ENCODE measurements at places on chromosomes 4 and X.

DNA sequence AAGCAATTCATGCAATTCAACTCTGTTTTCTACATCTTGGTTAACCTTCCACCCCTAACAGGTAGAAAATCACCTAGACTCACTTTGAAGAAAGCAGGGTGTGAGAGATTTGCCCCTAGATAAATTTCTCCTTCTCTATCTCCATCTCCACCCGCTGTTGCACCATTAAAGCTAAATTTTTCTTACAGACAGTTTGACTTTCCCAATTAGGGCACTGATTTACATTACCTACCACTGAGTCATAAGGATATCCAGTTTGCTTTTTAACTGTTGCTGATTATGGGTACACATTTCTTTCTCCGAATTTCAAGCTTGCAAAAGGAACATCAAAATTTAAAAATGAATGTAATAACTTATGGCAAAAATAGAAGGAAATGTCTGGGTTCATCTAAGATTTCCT is 13.0 kb downstream of the SLC7A11 start:
- no peak for DNase-seq

- no peak for DNase-seq
These were observed 96.3 kb downstream of the IQCM start for GRCh38 chr4:149719357-149719756.

GRCh38 chr4:68606240-68606639 is 30.1 kb upstream of the UGT2B17 start:
- no peak for DNase-seq

DNA sequence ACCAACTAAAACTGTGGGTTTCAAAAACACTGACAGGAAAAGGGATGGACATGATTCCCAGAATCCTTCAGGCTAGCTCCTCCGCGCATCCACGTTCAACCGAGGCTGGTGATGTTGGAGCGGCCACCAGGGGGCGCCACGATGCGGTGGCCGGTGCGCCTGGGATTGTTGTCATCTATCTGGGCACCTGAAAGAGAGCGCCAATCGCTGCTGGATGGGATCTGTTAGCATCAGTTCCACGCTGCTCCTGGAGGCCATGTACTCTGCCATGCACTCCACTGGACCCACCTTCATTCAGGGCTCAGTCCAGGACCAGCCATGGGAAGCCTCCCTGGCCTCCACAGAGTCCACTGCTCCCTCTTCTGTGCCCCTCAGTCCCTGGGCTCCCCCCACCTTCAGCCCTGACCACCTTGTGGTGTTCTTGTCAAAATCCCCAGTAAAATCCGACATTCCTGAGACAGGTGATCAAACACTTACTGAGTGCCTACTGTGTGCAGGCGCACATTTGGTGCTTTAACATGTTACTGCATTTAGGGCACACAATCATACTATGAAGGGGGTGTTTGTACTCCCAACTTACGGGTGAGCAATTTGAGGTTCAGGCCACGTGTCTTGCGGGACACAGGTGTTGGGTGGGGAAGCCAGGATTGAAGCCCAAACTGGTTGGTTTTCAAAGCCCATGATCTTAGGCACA is 71.1 kb downstream of the CRMP1 start:
- DNase-seq: peak; percentile 59

DNA sequence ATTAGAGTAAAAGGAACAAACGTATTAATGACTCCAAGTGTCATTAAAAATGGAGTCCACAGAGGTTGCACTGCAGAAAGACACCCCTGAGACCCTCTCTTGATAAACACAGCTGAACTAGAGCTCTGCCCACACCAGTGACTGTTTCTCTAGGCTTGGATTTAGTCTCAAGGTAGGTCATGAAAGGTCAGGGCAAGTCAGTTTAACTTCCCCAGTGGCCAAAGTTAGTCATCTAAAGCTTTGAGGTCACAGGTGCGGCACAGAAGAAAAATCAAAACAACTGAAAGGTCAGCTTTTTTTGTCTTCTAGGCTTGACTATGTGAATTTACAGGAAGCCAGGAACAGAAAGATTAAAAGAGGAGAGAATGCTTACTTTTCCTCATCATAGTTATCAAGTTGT is 749.6 kb downstream of the RAB28 start:
- DNase-seq: no peak

- DNase-seq: no peak
These were observed 31.2 kb downstream of the CHM start for GRCh38 chrX:86016139-86016538.

DNA sequence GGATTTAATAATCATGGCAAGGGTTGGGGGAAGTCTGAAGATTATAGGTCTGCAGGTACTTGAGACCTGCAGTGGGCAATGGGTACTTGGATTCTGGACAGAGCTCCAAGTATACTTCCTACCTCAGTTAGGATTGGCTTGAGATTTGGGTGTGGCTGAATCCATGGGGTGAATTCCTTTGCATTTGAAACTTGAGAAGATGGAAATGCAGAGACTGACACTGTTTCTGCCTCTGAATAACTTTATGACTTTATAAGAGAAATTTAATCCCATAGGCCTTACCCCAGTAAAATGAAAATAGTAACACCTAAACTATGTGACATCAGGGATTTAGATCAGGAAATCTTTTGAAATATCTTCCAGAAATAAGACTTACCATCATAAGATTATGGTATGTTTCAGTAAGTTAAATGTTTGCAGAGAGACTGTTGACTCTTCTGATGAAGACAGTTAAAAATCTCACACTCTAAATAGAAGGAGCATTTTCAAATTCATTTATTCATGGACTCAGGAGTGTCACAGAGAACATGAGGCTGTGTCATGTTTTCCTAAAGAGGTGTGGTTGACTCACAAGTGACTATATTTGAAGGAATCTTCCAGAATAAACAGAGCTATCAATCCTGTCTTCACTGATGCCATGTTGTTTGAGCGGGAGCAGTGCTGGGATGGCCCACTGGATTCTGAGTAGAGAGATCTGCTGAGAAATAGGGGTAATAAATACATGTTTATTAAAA is 513.5 kb upstream of the NR3C2 start:
- no peak for DNase-seq

DNA sequence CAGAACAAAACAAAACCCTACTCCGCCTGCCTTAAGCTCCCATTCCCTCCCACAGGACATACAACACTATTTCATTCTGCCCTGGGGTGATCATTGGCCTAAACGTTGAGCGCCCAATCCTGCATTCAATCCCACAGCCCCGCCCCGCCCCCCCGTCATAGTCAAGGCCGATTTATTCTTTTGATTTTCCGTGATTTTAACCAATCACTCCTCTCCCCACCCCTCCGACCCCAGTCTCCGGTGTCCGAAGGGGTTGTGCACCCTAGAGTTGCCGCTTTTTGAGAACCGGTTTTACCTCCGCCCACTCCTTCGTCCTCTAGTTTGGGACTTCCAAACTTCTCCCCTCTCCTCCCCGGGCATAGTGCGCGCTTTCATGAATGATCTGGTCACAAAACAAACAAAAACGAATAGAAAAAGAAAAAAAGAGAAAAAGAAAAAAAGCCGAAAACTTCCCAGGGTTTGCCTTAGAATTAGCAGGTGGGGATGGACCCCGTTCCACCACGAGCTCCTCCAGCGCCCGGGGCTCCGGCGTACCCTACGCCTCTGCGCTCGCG is 446 bp upstream of the UBE2A start:
- peak; percentile 3 for DNase-seq

- no peak for DNase-seq
These were observed 394.3 kb upstream of the SLIT2 start for GRCh38 chr4:19857380-19857779.

DNA sequence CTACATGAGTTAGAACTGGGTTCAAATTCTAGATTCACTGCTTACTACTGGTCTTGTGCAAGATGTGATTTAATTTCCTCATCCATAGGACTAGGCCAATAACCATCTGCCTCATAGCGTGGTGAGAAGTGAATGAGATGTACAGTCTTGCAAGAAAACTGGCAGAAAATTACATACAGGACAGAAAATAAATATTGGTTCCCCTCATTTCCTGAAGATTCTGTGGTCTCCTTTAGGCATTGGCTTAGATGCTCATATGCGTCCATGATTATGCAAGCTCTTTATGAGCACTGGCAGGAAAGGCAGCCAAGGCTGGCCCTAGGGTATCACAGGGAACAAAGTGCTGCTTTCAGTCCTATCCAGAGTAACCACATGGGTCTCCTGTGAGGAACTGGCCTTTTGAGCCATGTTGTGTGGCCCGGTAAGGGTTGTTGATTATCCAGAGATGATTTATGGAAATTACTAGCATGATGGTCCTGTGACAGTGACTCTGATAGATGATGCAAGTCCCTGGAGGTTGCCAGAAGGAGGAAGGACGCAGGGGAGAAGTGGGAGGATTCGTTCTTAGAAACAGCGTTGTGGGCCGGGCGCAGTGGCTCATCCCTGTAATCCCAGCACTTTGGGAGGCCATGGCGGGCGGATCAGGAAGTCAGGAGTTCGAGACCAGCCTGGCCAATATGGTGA is 9.9 kb upstream of the MOB1B start:
- no peak for DNase-seq

DNA sequence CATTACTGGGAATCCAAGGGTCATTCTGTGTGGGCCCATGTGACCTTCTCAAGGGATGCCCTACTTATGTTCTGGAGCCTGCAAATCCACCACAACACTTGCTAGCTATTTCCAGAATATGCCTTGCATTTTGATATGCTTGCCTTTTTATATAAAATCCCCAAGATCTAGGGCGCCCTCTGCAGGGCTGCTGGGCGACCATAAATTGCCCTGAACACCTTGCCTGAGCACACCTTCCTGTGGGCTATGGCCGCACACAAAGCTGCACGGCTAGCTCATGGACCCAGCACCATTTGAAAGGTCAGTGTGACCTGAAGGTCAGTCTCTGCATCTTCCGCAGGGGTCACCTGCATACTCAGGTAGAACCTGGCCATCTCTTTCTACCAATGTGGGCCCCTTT is 311.7 kb downstream of the NLGN4X start:
- no peak for DNase-seq

DNA sequence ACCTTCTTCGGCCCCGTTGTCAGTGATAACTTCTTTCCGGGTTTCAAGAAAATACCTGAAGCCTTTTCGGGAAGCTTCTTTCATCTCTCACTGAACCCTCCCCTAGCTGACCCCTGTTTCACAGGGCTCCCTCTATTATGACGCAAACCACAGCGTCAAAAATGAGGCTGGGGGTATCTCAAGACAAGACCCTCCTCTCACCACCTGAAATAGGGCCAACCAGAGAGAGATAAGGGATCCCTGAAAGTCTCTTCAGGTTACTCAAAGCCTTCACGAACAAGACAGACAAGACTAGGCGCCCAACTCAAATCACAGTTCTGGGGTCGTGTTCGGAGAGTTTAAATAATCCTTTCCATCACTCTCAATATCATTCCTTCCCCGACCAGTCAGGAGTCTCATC is 1.2 kb downstream of the PHF8 start:
- DNase-seq: no peak

DNA sequence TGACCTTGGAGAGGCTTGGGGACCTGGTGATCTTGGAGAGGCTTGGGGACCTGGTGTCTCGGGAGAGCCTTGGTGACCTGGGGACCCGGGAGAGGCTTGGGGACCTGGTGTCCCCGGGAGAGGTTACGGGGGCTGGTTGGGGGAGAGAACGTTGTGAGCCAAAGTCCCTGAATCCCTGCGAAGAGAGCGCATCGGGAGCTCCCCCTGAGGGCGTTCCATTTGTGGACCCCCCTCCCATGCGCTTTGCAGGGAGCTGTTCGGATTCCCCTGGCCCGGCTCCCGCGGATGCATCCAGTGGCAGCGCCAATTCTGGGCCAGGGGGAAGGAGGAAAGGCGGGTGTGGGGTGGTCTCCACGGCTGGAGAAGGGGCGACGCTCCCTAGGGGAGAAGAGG is 13.3 kb downstream of the SHOX start:
- no peak for DNase-seq

DNA sequence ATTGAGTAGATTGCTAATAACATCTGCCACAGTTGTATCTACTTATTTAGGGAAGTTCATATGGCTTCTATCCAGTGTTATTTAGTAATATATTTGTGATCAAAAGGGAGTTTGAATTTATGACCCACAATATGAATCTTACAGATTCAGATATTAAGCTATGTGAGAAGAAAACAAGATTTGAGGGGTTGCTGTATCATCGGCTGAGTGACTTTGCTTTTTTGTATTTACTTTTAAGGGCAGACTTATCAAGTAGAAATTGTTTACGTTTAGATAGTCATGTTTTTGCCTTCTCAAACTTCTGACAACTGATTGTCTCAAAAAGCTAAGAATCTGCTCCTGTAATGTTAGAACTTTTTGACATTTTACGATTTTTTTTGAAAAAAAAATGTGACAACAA is 17.2 kb upstream of the DCK start:
- DNase-seq: no peak

DNA sequence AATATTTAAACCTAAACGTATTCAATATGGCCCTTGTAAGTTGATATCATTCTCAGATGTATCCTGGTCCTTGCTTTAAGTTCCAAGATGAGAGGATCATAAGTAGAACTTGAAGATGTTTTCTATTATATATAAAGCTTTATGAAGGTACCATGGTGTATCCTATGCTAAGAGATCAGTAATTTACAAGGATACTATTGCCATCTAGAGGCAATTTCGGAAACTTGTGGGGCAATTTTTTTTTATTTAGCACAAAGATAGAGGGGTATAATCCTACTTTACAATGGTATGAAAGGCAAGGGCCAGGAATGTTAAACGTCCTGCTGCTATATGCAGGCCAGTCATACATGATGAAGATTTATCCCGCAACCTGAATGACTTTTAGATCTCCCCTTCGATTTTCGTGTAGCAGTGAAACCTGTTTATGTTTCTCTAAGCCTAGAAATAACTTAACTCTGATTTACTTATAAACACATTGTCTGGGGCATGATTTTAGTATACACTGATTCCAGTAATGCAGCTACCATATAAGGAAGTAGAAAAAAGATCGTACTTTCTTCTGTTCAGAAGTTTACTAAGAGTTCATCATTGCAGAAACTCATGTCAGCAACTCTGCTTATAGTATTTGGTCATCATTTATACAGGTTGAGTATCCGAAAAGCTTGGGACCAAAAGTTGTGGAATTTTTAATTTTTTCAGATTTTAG is 2.6 kb downstream of the SLC25A31 start:
- no peak for DNase-seq

DNA sequence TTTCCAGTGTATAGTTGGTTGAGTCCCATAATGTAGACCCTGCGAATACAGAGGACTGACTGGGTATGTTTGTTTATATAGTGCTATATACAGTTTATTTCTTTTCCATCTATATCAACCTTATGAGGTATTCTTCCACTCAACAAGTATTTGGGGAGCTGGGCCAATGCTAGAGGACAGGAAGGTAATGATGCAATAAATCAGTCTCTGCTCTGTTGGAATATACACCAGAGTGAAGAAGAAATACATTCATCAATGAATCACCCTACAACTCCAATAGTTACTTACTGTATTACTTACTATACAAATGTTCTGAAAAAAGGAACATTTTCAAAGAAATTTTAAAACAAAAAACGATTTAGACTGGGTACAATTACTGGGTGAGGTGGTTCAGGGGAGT is 2.1 kb upstream of the ARSJ start:
- DNase-seq: no peak

- no peak for DNase-seq
These were observed 623.1 kb downstream of the TECRL start for GRCh38 chr4:63786171-63786570.

- DNase-seq: no peak
These were observed 74.8 kb downstream of the CBLL2 start for GRCh38 chrX:22347491-22347890.

- no peak for DNase-seq
These were observed 8.2 kb downstream of the FAM184B start for GRCh38 chr4:17773135-17773698.

GRCh38 chr4:41579526-41579925 is 41.6 kb downstream of the LIMCH1 start:
- DNase-seq: no peak

Data from endothelial cell (in vitro differentiated cells).